ENCODE measurements at places on chromosomes 13 and 19. TPM values are rescaled to one million over a fixed set of nuclear protein-coding genes. Genes with fewer than 3 reads are reported as not detected.

The TIMM50 gene
- total RNA-seq = 58.7 TPM

The FRY gene
- 0.11 TPM for total RNA-seq

The CEACAM20 gene
- total RNA-seq = not detected

The ATCAY gene
- total RNA-seq = not detected

The ZNF823 gene
- total RNA-seq = 18.7 TPM

The TMEM143 gene
- total RNA-seq = 11.0 TPM

The ADPRHL1 gene
- 4.7 TPM for total RNA-seq

The DMKN gene
- total RNA-seq = 24.3 TPM

The NAT14 gene
- 10.6 TPM for total RNA-seq

The WASF3 gene
- 6.7 TPM for total RNA-seq

The VMAC gene
- total RNA-seq = 14.9 TPM

The APBA3 gene
- 27.8 TPM for total RNA-seq

The LHB gene
- not detected for total RNA-seq

The POLR2I gene
- total RNA-seq = 55.5 TPM

The GPR12 gene
- not detected for total RNA-seq

Data from placental epithelial cell (primary cell).